ENCODE measurements at places on chromosomes 7 and 10.

GRCh38 chr10:124675261-124675660 lies 68.9 kb downstream of the FAM53B start:
- DNase-seq: no peak

- no peak for DNase-seq
Measured at GRCh38 chr7:111486472-111487142, 75.7 kb downstream of the IMMP2L start.

DNA sequence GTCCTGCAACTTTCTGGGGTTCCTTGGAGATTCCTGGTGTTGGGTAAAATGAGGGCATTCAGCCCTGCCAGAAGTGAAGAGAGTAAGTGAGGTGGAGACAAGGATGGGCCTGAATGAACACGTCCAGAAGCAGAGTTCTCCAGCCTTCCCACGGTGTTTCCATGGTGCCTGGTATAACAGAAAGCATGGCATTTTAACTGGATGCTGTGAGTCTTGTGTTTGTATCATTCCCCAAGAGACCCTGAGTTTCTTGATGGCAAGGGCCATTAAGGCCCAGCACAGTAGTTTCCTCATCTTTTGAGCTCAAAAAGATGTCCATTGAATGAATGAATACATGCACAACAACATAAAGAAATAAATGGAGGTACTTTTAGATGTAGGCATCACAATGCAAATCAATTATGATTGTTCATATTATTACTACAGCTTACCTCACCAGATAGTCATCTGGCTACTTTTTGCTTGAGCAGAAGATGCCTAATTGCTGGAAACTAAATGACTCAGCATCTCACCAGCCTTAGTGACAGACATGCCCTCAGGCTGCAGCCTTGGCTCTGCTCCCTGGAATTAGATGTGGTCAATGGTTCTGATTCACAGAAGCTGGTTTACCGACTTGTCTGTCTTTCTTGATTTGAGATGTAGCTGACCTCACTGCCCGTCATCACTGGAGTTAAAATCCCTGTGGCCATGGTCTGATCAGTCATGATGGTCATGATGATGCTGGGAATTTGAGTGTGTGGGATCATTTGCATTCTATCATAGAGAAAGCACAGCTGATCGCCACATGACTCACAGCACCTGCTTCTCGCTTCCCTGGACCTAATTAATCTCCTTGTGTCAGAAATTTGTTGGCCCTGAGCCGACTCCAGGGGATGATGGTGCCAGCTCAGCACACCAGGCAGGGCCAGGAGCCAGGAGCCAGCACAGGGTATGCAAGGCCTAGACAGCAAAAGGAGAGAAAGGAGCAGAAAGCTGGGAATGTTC lies 83.9 kb downstream of the CXCL12 start:
- no peak for DNase-seq

GRCh38 chr7:27079234-27079975 lies 16.4 kb downstream of the HOXA1 start:
- no peak for DNase-seq

GRCh38 chr7:79308192-79308591 lies 145.3 kb downstream of the MAGI2 start:
- DNase-seq: no peak

DNA sequence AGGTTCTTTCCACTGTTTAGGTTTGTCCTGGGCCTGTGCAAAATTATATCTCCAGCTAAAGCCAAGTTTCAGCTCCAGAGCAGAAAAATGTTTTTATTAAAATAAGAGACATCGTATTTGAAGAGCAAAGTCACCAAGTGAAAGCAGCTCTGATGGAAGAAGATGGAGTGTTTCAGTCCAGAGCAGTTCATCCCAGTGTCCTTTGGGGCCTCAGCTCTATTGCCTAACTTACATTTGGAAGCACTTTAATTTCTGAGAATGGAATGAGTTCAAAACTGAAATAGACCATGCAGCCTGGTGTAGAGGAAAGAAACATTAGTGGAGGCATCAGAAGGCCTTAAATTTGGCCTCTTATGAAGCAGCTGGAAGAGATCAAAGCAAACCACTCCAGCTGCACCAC lies 545.2 kb downstream of the SORCS1 start:
- no peak for DNase-seq

- DNase-seq: no peak
Measured at GRCh38 chr10:75399461-75400162, 2.0 kb downstream of the ZNF503 start.

DNA sequence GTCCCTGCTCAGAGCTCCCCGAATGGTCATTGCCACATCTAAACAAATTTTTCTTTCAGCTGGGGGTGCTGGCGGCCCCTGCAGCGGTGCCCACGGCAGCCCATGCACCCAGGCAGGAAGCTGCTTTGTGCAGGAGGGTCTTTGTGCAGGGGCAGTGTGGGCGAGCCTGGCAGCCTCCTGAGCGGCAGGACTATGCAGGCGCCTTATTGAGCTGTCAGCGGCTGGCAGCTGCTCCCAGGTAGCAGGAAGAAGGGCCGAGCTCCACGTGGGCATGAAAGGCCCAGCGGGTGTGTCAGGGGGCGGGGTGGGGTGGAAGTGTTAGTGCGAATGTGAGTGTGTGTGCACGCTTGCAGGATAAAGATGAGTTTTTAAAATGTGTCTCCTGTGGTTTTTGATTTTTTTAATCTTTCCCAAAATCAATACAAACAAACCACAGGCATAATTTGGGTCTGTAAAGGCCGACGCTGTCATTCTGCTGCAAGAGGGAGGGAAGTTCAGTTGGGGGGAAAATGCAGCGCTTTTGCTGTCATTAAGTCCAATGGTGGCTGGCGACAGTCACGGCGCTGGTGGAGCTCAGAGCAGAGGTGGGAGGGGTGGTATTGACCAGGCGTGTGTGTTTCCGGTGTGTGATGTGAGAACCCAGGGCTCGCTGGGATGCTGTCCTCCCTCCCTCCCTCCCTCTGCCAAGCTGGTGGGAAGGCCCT lies 83.9 kb downstream of the LHPP start:
- no peak for DNase-seq

GRCh38 chr10:30894221-30894620 lies 137.4 kb downstream of the ZNF438 start:
- no peak for DNase-seq

GRCh38 chr10:101397140-101397539 lies 43.2 kb downstream of the BTRC start:
- DNase-seq: no peak

DNA sequence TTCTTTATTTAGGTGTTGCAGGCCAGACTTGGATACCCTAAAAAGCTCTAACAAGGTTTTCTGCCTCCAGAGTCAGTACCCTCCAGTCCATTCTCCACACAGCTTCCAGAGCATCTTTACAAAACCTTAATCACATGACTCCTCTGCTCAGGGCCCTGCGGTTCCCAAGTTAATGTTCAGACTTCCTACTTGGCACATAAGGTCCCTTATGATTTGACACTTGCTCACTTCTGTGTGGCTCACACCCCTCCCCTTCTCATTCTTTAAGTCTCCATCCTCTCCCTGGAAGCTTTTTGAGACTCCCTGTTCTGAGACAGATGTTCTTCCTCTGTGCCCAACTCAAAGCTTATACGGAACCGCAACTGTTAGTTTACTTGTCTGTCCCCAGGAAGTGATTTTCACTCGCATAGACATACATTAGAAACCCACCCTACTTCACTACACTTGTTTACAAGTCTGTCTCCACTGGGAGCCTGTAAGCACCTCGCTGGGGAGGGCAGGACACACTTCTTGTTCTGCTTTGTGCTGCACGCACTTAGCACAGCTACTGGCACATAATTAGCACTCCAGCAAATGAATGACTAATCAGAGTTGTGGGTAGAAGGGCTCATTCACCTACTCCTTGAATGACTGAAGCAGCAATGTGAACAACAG lies 154.3 kb upstream of the LAMB4 start:
- no peak for DNase-seq

GRCh38 chr10:4279655-4280054 lies 494.6 kb upstream of the KLF6 start:
- no peak for DNase-seq

GRCh38 chr10:114002422-114002821 lies 41.2 kb upstream of the ADRB1 start:
- DNase-seq: no peak

GRCh38 chr10:100886963-100887362 lies 25.8 kb upstream of the SLF2 start:
- DNase-seq: no peak

DNA sequence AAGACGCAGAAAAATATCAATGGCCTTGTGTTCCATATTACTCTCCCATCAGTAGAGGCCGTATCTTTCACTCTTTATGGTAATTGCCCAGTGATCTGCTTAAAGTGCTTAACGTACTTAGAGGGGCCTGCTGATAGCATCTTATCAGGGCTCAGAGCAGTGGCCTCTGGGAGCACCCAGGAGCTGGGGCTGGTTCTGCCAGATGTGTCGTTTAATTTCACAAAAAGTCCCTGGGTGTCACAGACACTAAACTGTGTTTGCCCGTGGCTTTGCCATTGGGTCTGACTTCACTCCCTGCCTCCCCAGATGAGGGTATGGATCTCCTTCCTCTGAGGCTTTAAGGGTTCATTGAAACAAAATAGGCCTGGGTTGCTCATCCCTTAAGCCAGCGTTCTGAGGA lies 435.3 kb downstream of the GATA3 start:
- DNase-seq: no peak

DNA sequence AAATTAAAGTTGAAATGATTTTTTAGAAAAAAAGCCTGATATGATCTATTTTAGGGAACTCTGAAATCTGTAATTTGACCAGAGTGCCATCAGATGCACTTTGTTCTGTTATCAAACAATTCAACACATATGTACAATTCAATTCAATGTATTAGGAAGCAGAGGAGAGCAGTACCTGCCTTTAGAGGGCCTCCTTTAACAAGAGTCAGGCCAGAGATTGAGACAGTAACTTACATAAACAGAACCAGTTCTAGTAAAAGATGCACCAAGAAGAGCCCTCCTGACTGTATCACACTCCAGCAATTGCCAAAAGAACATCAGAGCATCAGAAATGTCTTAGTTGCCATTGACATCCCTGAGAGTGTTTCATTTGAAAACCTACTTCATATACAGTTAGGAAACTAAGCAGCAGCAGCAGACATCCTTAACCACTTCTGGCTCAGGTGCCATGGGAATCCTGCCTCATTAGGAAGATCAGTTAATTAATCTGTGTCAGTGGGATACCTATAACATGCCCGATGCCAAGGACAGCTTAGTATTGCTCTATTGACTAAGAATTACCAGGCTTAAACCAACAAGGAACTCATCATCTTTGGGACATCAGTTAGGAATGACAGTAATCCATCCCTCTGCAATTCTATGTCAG lies 1222.6 kb upstream of the LRRN3 start:
- DNase-seq: no peak

GRCh38 chr7:26580064-26580591 lies 284.3 kb downstream of the SKAP2 start:
- no peak for DNase-seq

GRCh38 chr7:31775556-31775955 lies 88.5 kb downstream of the PPP1R17 start:
- DNase-seq: no peak

DNA sequence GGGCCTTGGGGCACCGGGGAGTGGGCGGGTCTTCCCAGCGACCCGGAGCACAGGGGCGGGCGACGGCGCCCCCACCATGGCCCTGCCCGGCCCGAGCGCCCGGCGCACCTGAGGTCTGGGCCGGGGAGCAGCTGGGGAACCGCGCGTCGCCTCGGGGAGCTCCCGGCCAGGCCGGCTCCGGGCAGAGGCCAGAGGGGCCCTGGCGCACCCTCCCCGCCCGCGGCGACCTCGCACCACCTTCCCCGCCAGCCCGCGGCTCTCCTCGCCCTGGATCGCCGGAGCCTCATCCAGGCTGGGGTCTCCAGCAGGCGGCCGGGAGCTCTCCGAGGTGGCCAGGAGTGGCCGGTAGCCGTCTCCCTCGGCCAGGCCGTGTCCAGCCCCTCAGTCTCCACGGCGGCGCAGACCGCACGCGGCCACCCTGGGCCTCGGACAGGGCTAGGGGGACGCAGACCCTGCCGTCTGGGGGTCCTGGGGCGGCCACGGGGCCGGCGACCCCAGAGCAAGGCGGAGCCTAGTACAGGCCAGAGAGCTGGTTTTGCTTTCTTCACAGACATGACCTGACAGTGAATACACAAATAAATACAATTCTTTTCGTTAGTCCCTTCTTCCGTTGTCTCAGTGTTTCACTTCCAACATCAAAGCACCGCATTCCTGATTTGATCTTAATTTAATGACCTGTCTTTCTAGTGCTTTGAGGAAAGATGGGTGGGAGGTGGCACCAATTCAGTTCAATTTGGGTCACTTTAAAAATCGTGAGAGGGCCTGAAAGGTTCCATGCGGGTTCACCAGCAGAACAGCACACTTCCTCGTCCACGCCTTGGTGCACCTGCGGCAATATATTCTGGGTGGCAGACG lies 356.9 kb downstream of the DNAJB6 start:
- DNase-seq: no peak

DNA sequence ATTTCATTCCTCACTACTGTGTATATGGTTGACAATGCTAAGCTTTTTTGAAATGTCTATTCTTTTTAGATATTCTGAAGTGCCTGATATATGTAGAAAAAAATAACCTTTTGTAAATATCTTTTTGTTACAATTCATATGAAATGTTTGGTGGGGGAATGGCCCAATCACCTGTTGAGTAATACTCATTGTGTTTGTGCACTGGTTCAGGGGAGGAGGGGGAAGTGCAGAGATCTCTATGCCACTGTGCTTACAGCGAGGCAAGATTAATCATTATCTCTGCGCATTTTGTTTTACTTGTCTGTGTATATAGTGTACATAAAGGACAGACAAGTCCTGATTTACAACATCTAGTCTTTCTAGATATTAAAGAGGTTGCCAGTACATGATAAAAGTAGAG lies 25.2 kb downstream of the NUP42 start:
- no peak for DNase-seq

- no peak for DNase-seq
Measured at GRCh38 chr7:1201916-1202315, 30.8 kb upstream of the UNCX start.

DNA sequence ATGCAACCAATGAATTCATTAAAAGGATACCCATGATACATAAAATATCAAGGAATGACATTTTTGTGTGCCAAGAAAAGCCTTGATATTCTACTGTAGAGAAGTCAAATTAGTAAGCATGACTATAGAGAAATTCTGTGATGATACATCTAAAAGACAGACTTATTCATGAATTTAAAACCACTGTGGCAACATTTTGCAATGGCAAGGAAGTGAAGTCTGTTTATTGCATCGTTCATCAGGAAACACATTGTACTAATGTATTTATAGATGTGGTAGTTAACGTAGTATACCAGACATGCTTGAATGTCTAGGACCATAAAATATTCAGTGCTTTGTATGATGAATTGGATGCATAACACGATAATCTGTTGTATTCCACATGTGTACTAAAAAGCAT lies 9.3 kb upstream of the CLEC5A start:
- DNase-seq: no peak

- DNase-seq: no peak
Measured at GRCh38 chr7:80247891-80248290, 113.3 kb downstream of the GNAI1 start.

GRCh38 chr7:25476863-25477499 lies 248.7 kb upstream of the NPVF start:
- no peak for DNase-seq
